ENCODE measurements at places on chromosomes 11 and 22.

DNA sequence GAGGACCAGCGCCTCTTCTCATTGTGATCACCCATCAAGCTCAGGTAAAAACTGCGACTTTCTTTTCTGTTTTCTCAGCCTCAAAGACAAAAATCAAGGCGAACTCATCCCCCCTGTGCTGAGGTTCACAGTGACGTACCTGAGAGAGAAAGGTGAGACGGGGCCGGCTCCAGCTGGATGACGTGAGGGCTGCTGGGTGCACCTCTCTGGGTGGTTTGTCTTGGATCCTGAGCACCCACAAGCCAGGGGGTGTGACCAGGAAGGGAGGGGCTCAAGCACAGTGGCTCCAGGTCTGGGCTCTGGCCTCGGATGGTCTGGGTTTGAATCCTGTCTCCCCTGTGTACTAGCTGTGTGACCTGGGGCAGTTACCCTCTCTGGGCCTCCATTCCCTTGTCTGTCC, 92.8 kb downstream of the ARHGAP8 start:
- DNase-seq: no peak

DNA sequence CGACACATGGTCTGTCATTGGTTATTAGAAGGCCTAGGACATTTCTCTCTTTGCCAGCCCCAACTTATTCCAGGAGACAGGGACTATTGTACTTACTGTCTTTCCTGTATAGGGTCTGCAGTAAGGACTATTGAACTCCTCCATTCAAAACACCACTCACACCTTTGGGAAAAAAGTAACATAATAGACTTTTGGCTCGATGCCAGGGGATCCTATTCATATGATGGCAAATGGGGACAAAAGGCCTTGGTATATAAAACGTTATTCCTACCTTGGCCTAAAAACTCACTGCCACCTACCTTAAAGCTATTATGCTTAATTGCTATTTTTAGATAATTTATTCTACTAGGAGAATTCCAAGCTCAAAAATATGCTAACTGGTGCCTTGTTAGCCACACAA, 6.3 kb upstream of the NDUFC2 start:
- DNase-seq: no peak

DNA sequence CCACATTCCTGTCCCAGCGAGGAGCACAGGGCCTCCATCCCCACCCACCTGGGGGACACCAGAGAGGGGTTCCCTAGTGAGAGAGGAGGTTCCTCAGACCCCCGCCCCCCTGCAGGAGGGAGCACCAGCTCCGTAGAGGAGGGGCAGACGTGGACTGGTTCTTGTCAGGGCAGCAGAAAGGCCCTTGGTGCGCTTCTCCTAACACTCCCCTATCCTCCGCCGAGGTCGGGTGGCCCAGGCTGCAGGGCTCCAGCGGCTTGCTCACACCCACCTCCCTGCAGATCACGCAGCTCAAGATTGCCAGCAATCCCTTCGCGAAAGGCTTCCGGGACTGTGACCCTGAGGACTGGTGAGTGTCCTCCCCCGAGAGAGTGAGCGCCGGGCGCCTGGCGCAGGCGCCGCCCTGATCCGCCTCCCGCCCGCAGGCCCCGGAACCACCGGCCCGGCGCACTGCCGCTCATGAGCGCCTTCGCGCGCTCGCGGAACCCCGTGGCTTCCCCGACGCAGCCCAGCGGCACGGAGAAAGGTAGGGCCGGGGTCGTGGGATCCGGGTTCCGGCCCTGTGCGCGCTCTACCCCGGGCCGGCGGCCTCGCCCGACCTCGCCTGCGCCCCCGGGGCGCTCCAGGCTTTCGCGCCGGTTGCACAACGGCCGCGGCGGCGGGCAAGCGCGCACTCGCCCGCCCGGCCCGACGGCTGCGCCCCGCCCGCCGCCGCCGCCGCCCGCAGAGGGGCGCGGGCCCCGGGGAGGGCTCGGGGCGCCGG, 5.1 kb downstream of the TBX1 start:
- no peak for DNase-seq

- DNase-seq: no peak
These were observed 57.4 kb downstream of the BUD13 start for GRCh38 chr11:116715383-116715782.

GRCh38 chr22:39247361-39247760, 2.6 kb upstream of the PDGFB start:
- no peak for DNase-seq

DNA sequence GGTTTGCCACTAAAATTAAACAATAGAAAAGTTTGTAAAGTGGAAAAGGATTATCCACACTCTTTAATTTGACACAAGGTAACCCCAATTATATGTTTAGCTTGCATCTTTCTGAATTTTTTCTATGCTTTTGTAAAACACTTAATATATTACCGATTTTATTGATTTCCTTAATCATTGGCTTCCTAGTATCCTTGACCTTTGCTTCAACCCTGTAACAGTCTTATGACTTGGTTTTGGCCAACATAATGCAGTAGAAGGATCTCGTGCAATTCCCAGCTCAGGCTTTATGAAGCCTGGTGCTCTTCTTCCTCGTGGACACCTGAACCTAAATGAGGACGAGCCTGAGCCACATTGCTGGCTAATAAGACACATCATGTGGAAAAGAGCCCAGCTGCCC, 23.6 kb upstream of the CASP4 start:
- DNase-seq: no peak

DNA sequence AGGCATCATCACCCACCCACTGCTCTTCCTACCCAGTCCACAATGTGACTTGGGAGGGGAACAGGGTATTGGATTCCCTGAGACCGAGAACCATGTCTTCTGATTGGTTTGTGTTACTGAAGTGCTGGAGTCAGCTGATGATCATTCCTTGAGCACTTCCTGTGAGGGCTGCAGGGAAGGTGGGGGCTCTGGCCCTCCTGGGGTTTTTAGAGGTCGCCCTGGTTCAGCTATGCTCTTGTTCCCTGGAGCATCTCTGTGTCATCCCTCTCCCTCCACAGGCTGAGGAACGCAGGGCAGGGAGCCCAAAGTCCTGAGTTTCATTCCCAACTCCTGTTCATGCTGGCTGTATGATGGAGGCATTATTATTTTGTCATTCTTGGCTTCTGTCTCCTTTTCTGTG, 6.7 kb downstream of the ZC3H7B start:
- DNase-seq: no peak

DNA sequence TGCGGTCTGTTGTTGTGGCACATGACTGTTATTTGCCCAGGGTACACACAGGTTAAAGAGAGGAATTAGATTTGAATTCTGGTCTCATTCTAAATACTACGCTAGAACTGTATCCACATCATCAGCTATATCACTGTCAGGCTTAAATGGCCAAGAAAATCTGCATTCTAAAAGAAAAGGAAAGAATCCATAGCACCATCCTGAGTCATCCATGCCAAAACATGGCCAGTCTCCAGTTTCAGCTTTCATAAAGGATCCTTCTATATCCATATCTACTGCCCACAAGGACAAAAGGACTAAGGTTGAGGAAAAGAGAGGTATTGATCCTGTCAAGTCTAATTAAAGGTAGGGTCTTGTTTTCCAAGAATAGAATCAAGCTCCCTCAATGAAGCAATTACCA, 73.6 kb upstream of the GDPD4 start:
- DNase-seq: no peak

- no peak for DNase-seq
These were observed 31.6 kb downstream of the SBF1 start for GRCh38 chr22:50443197-50443596.

GRCh38 chr11:1922481-1923081, 3.1 kb downstream of the TNNT3 start:
- DNase-seq: no peak

GRCh38 chr11:3197044-3197695, 21.4 kb downstream of the MRGPRG start:
- no peak for DNase-seq

DNA sequence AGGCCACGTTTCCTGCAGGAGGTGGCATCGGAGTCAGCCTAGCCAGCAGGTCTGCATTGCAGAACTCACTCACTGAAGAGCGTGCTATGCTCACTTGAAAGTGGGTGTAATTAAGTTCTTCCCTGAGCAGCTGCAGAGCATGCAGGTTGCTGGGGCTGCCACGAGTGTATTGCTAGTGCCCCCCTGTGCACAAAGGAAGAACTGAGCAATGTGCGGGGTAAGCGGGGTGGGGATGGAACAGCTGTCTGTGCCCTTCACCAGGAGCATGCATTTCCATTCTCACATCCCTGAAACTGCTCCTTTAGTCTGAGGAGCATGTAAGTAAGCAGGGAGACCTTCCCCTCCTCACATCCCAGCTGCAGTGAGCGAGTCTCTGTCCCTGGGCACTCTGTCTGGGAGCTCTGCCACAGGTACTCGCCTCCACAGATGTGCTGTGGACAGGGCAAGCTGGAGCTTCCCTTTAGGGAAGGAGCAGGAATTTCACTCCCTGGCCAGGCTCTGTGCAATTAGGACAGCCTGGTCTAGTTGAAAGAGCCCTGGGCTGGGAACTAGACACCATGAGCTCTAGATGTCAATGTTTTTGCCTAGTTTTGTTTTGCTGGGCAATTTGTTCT, 1031.8 kb downstream of the NTM start:
- no peak for DNase-seq

DNA sequence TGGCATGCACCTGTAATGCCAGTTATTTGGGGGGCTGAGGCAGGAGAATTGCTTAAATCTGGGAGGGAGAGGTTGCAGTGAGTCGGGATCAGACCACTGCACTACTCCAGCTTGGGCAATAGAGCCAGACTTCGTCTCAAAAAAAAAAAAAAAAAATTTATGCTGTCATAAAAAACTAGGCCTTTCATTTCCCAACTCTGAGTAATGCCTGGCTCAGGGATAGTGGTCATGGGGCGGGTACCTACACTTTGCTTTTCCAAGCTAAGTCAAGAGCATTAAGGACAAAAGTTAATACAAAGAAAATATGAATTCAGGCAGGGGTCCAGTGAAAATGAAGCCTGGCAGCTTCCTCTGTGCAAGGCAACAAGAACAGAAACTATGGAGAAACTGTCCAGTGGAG, 16.3 kb downstream of the CPSF7 start:
- no peak for DNase-seq

- DNase-seq: no peak
These were observed 439 bp downstream of the SNX32 start for GRCh38 chr11:65834202-65834601.

DNA sequence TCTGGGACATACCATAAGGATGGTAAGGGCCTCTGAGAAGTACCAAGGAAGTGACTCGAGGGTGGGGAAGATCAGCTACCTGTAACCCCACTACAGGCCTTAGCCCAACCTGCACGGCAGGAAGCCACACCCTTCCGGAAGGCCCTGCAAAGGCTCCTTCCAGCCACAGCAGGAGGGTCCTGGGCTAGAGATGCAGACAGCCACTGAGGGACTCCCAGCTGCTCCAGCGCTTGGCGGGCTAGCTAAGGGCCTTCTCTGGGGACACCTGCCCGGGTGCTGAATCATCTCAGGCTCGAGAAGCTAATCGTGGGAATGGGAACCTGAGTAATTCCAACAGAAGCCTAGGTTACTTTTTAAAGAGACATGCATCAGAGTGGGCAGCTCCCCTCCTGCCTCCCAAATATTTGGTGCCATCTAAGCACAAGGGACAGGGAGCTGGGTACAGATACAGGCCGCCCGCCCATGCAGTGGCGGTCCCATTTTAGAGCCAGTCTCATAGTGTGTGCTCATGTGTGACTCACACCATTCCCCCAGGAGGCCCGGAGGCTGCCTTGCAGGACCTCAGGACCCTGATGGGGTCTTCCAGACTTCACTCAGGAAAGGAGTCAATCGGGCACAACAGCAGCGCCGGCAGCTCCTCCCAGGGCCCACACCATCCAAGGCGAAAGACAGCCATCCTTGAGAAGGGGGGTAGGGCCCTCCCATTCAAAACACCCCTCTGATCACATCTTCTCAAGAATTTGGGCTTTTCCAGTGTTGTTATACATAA, 8.0 kb downstream of the MYH9 start:
- no peak for DNase-seq

- peak; percentile 84 for DNase-seq
These were observed 21.1 kb upstream of the UPK3A start for GRCh38 chr22:45263463-45264269.

GRCh38 chr11:83544846-83545245, 258.7 kb upstream of the CCDC90B start:
- DNase-seq: no peak

GRCh38 chr11:2089536-2090165, 49.5 kb downstream of the IGF2 start:
- peak; percentile 26 for DNase-seq

- DNase-seq: no peak
These were observed 1.4 kb upstream of the TPP1 start for GRCh38 chr11:6620636-6621035.

DNA sequence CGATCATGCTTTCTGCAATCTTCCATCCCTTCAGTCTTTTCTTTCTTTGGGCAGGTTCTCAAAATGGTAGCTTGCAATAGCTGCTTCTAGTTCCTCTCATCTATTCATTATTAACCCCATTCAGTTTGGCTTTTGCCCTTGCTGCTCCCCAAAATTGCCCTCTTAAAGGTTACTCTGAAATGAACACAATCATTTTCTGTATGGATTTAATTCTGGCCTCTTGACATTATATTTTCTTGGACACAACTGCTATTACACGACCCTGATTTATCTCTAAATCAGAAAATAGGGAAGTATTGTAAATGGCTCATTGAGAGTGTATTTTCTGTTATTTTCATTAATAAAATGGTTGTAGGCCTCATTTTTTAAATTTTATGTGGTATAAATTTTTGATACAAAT, at the start of gene ANGPTL5:
ANGPTL5 (minus strand) TSS at position 101 of the 400 bp plus-strand sequence. CDS start 8,613 bp downstream, outside the sequence.
- no peak for DNase-seq

GRCh38 chr11:72700146-72700545, 25.9 kb upstream of the PDE2A start:
- DNase-seq: no peak

- no peak for DNase-seq
These were observed 47.5 kb upstream of the LRRC55 start for GRCh38 chr11:57134284-57134683.

DNA sequence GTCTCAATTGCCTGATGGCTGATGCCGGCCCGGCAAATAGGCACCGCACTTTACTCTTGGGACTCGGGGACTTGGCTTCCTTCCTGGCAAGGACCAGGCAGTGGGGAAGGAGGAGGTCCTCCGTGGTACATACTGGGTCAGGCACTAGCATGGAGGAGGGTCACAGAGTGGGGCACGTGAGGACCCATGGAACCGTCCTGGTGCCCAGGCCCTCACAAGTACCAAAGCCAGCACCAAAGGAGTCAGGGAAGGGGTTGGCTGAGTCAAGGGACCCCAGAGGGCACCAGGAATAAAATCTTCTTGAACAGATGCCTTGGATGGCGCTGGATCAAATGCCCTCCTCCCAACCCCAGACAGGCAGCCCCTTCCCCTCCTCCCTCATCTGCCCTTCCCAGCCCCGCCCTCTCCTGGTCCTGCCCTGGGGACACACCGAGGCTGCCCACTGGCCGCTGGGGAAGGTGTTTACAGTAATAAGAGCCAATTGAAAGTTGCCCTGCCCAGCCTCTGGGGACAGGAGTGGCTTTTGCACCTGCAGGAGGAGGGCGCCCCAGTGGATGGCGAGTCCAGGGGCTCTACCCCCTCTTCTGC, 5.6 kb upstream of the CARNS1 start:
- DNase-seq: no peak

DNA sequence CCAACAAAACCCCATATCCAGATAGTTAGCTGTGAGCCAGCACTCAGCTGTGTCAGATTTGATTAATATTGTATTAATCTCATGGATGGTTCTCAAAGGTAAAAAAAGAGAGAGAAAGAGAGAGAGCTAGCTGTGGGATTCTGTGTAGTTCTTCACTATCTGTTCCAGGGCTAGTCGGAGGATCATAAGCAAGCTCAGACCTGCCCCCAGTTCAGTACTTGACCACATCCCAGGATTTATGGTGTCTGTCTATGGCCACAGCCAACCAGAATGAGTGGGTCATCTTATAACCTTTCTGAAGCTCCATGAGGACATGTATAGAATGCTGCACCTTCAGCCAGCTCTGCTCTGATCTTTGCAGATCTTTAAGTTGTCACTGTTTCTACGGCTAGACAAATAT, 13.5 kb upstream of the B3GNT6 start:
- DNase-seq: no peak

Measured in upper lobe of right lung (tissue), 1 donor.